ENCODE measurements at places on chromosomes 5 and 9.

GRCh38 chr9:21605489-21605931 is 123.4 kb upstream of the IFNE start:
- no peak for DNase-seq

GRCh38 chr5:88890070-88890781 is 7.2 kb upstream of the MEF2C start:
- DNase-seq: no peak

GRCh38 chr9:14066032-14066431 is 247.9 kb downstream of the NFIB start:
- DNase-seq: no peak

DNA sequence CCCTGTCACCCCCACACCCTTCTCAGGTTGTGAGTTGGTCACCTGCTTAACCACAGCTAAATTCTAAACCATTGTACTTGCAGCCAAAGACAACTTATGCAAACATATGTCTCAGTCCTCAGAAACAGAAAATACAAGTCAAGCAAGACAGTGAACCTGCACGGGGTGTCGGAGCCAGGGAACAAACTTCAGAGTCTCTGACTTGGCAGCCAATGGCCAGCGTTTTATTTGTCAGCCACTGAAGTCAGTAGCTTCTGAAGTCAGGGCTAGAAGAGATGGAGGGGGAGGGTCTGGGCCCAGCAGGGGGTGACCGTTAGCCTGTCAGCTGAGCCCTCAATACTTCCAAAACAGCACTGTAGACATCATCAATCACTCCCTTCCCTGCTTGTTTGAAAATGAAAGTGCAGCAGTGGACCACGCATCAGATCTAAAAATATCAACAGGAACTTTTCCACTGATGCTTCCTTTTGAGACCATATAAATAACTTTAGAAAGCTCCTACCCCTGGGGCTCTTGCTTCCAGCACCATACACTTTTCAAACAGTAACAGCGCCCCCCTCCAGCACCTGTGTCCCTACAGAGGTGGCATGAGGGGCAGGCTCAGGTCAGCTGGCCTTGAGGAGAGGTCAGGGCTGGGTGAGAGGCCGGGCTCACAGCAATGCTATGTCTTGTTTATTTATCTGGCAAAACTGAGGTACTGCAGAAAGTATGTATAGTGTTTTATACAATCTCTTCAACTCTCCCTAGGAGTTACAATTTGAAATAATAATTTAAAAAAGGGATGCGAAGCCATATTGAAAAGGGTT is 142.5 kb downstream of the ACER2 start:
- no peak for DNase-seq

GRCh38 chr5:167785106-167785505 is 506.3 kb upstream of the WWC1 start:
- DNase-seq: no peak

- no peak for DNase-seq
Measured at GRCh38 chr5:27257696-27258095, 219.3 kb upstream of the CDH9 start.

DNA sequence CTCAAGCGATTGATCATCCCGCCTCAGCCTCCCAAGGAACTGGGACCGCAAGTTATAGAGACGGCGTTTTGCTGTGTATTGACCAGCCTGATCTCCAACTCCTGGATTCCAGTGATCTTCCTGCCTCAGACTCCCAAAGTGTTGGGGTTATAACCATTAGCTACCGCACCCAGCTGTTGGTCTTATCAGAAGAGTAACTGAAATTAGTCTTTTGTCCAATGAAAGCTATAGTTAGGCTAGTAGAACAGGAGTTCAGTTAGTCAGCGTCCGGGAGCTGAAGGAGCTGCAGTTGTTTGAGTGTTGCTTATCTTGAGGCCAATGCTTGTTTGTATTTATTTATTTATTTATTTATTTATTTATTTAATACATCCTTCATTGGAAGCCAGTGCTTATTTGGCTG is 3.2 kb upstream of the MIGA2 start:
- DNase-seq: no peak

DNA sequence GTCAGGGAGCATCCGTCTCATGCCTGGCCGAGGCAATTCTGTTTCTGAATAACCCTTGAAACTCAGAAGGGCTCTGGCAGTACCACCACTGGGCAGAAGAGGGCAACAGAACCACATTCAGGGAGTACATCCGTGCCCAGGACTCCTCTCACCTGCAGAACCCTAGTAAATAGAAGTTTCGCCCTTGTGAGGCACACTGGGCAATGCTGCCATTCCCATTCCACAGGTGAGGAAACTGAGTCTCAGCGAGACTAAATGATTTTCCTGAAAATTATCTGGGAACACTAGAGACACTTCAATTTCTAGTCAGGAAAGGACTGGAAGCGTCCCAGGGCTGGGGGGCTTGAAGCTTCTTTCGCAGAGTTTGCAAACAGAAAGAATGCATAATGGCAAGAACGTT is 74.7 kb downstream of the FGF1 start:
- DNase-seq: peak; percentile 73

- DNase-seq: no peak
Measured at GRCh38 chr5:1764606-1764960, 35.1 kb downstream of the MRPL36 start.

DNA sequence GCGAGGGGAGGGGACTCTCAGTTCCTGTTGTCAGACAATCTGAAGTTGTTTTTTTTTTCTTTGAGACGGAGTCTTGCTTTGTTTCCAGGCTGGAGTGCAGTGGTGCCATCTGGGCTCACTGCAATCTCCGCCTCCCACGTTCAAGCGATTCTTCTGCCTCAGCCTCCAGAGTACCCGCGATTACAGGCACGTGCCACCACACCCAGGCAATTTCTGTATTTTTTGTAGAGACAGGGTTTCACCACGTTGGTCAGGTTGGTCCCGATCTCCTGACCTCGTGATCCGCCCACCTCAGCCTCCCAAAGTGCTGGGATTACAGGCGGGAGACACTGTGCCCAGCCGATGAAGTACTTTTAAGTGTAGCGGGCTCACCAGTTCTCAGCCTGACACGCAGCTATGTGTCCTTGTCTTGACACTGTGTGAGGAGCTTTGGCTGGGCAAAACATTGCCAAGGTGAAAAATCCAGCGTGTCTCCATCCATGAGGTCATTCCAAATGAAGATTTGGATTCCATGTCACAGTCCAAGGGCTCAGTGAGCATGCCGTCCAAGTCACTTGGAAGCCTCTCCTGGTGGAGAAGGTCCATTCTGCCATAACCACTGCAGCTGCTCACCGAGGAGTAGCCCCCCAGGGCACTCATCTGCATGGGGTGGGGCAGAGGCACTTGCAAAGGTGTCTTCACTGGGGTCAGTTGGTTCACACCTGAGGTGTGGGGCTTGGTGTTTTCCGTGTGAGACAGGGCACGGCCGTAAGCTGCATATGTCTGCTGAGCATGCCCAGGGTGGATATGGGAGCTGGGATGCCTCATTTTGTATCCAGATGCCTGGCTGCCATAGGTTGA is 32.0 kb downstream of the OR2V1 start:
- DNase-seq: no peak

GRCh38 chr9:11199335-11199734 is 586.5 kb upstream of the PTPRD start:
- DNase-seq: no peak

DNA sequence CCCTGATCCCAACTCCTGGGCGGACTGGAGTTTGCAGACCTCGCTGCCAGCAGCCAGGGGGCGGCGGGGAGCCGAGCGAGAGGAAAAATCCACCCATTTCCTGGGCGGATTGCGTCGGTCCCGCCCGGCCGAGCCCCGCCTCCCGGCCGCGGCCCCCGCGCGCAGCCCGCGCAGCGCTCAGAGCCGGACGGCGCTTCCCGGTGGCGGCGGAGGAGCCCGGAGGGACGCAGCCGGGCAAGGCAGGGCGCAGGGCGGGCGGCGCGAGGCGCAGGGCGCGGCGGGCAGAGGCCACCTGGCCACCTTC is at the start of gene OLFM1:
OLFM1 (plus strand) TSS at position 180 of the 304 bp plus-strand sequence. CDS start 322 bp downstream, outside the sequence.
- DNase-seq: peak; percentile 53

- DNase-seq: no peak
Measured at GRCh38 chr5:148248894-148249293, 10.6 kb downstream of the MARCOL start.

GRCh38 chr5:113450929-113451328 is 16.1 kb upstream of the TSSK1B start:
- DNase-seq: no peak

DNA sequence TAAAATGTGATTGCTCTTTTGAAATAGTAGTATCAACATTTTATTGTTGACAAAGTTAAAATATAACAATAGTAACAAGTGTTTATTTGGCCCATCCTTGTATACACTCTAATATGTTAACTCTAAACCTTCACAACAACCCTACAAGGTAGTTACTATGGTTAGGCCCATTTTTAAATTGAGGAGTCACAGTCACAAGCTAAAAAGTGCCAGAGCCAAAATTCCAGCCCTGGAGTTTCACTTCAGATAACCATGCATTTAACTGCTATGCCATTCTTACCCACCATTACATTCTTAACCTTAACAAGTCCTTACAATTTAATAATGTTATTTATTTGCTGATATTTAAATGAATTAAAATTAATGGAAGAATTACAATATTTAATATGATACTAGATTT is 91.2 kb downstream of the CWC27 start:
- DNase-seq: no peak

GRCh38 chr5:108508979-108509378 is 127.1 kb upstream of the FBXL17 start:
- no peak for DNase-seq

DNA sequence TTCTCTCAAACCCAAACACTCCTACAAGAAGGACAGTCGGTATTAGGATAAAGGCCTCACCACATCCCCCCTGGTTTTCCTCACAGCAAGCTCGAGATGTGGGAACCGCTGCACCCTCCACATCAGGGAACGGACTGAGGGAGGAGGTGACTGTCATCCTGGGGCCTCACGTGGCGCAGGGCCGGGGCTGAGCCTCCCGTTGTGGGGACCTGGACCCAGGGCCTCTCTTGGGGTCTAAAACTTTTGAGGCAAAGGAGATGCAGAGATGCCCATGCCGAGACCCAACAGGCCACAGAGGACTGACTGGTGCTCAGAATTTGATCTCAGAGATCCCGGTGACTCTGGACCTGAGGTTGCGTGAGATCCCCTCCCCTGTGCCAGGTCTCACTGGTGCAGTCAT is 72.7 kb downstream of the MRPL36 start:
- DNase-seq: no peak

DNA sequence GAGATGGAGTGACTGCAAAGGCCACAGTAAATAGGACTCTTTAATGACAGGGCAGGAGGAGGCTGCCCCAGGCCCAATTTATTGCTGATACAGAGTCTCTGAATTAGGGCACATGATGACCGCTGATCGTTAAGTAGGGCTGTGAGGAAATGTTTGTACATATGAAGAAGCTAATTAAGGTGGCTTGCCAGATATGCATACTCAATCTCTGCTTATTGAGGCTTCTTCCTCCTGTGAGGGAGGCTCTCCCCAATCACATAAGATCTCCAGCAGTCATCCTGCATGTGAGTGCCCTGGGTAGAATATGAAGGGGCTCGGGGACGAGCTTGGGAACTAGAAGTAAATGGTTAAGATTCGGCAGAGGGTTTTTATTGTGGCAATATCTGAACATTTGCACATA is 8.2 kb upstream of the CD180 start:
- DNase-seq: no peak

- no peak for DNase-seq
Measured at GRCh38 chr5:126188804-126189203, 234.4 kb upstream of the GRAMD2B start.

- no peak for DNase-seq
Measured at GRCh38 chr9:7671847-7672246, 127.7 kb downstream of the DMAC1 start.

DNA sequence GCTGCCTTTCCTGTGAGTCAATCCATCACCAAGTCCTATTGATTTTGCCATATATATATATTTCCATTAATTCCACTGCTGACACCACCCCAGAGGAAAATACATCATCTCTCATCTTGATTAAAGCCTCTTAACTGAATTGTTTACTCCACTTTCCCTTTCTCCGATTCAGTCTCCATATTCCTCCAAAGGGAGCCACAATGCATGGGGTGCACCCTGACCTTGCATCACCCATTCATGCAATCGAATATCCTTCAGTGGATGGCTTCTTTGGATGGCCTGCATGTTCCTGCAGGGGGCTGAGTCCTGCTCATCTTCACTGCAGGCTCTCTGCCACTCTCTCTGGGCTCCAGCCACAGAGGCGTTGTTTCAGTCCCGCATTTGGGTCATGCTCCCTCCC is 231.0 kb downstream of the SNX18 start:
- no peak for DNase-seq

DNA sequence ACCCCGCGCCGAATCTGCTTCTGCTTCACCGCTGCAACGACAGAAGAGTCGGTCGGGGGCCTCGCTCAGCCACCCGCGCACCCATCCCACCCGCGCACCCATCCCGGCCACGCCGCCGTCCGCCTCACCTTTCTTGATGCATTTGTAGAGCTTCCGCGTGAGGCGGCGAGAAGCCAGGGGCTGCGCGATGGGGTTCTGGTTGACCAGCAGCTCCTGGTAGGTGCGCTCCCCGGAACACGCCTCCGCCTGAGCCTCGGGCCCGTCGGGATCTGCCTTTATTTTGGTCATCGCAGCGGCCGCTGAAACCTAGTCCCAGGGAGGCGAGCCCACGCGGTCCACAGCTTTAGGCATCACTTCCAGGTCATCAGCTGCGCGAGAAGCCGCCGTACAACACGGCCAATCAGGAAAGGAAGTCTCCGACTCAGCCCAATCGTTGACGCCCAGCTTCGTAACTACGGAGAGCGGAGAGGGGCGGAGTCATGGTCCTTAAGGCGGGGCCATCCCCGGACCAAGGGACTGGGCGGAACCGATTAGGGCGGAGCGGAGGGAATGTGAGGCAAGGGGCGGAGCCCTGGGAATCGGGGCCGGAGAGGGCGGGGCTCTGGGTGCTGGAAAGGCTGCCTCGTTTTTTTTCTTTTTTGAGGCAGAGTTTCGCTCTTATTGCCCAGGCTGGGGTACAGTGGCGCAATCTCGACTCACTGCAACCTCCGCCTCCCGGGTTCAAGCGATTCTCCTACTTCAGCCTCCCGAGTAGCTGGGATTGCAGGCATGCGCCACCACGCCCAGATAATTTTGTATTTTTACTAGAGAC is at the start of gene NHP2:
NHP2 (minus strand) TSS at position 356 of the 811 bp plus-strand sequence; CDS start at position 288, 68 bp downstream.
- peak; percentile 98 for DNase-seq

DNA sequence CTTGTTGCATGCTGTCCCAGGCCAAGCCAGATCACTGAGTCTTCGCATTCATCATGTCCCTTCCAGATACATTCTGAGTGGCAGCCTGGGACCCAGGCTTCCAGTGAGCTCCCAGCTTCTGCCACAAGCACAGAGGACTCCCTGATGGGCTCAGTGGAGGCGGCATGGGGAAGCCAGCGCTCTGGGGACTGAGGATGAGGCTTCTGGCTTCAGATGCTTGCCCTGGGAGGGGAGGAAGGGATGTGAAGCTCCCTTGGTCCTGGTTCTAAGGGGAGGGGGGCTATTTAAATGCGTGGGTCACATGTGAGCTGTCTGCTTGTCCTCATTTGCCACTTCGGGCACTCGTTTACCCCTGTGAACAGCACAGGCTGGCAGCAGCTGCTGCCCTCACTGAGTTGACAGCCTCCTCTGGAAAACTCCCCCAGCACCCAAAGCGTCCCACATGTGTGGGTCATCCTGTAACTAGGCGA is 174.0 kb downstream of the NR3C1 start:
- peak; percentile 45 for DNase-seq

DNA sequence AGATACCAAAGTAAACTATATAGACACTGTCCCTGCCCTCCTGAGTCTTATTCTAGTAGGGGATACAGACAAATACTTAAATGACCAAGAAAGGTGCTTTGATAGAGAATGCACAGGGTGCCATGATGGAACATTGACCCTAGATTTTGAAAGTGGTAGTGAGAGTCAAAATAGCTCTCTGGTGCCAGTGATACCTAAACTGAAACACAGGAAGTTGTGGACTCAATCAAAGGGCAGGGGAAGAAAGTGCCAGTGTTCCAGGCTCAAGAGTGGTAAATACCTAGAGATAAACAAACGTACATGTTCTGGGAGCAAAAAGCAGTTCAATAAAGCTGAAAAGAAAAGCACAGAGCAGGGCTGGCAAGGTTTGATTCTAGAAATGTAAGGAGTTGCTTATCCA is 267.6 kb downstream of the ISL1 start:
- DNase-seq: no peak

All from activated T-cell treated with anti-CD3 and anti-CD28 coated beads, Interleukin-2, amount 50 U/mL, for 72 hours (primary cell).